ENCODE measurements at places on chromosomes 7 and 10.
A peak's percentile ranks its signal among the peaks of the same experiment; 100 is the strongest.

DNA sequence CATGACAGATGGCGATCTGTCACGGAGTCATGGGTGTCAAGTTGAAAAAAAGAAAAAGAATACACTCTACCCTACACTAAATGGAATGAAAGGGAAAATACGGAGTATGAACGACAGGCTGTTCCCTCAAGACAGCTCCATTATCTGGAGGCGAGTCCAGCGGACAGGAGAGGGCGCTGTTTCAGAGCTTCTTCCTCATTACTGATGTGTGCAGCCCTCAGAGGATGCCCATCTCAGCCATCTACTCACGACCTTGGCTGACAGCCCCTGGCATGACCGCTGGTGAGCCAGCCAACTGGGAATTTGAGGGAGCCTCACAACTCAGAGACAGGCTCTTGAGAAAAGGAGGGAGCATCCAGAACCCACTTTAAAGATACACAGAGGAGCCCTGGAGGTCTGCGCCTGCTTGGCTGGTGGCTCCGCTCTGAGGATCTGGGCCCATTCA is 49.6 kb upstream of the SMNDC1 start:
- peak; percentile 42 for DNase-seq

- DNase-seq: no peak
These were observed 17.2 kb upstream of the SYPL1 start for GRCh38 chr7:106129291-106129690.

DNA sequence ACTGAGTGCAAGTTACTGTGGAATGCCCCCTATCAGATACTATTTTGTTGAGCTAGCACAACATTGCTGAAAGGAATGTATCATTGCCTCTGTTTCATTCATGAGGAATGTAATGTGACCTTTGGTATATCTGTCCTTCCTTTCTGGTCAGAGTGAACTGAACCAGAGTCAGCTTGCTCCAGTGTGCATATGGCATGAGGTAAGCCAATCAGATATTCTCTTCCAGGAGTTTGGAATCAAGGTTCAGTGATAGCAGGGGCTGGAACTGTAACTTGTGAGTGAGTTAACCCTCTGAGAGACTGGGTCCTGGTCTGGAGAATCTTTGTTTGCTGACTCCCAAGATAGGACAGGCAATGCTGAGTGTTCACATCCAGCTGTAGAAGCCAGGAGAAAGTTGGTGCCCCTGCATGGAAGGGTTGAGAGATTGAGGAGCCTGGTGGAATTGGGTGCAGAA is 45.3 kb upstream of the OSBPL3 start:
- DNase-seq: peak; percentile 83

DNA sequence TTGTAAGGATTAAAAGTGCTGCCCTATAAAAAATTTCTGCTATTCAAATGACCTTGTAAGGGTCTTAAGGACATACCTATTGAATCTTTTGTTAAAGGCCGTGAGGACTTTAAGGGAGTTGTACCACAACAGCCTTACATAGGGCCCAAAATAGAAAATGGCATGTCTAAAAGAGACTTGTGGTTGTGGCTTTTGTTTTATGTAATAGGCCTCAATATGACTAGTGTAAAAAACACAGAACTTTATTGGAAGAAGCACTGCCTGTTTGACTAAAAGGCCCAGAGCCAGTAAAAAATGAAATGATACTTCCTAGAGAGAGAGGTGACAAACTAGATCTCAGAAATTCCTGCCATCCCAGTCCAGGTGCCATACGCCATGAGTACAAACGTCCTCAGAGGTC is 286.6 kb downstream of the SEMA3D start:
- no peak for DNase-seq

DNA sequence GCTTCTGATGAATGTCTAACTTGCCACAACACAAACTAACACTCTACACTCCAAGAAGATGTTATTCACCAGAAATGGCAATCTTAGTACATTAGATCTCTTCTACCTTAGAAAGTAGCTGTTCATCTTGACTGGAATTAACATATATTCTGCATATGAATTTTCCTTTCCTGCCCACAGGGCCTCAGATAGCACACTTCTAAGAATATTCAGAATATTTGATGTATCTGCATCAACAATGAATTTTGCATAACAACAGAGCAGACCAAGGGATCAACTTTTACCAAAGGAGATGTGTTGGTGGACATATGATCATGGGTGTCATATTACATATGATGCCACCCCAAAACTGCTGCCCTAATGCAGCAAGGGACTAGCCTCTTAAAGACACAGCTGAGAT is 960.8 kb upstream of the GHITM start:
- no peak for DNase-seq

DNA sequence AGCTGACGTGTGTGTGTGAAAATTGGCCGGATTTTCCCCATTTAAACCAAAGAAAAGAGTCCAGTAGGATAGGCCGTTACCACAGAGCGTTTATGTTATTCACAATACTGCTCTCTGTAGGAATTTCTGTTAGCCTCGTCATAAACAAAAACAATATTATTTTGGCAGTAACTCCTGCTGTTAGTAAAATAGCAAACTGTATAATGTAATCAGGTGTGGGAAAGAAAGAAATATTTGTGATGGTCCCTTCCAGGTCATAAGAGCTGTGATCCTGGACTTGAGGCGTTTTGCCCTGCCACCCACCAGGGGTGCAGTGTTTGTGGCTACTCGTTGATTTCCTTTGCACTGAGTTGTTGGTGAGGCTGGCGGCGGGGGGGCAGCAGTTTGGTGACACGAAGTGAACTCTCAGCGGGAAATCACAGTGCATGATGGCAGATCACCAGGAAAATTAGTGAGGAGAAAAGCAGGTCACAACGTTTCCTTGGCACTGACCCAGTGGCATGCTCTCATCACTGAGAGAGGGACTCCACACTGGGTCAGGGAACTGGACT is 2.8 kb downstream of the EEPD1 start:
- DNase-seq: peak; percentile 21

GRCh38 chr10:86971232-86971991 is 3.1 kb downstream of the ADIRF start:
- peak; percentile 55 for DNase-seq

- DNase-seq: peak; percentile 43
These were observed 88.3 kb upstream of the CYP26C1 start for GRCh38 chr10:92972066-92972870.

- DNase-seq: no peak
These were observed 136.1 kb downstream of the ICA1 start for GRCh38 chr7:8125680-8126444.

- no peak for DNase-seq
These were observed 207.8 kb upstream of the IMMP2L start for GRCh38 chr7:111770116-111770515.

DNA sequence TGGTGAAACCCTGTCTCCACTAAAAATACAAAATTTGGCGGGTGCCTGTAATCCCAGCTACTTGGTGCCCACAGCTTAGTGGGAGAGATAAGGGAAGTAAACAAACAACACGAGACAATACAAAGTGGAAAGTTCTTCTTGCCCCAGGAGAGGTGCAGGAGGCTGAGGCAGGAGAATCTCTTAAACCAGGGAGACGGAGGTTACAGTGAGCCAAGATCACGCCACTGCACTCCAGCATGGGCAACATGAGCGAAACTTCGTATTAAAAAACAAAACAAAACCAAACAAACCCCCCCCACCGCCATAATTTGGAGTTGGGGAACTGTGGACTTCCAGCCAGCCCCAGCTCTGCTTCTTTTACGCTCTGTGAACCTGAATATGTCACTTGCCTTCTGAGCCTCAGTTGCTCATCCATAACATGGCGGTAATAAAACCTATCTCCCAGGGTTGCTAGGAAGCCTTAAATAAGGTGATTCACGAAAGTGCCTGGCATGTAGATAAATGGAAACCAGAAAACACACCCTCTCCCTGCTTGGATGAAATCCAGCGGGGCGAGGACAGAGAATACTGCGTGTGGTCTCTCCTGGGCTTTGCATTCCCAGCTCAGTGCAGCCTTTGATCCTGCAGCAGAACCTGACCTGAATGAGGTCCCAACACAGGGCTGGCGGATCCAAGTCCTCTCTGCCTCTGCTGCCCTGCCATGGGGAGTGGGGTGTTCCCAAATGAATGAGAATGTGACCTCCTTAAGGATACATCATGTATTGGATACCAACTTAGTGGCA is 10.2 kb downstream of the MLXIPL start:
- DNase-seq: no peak

DNA sequence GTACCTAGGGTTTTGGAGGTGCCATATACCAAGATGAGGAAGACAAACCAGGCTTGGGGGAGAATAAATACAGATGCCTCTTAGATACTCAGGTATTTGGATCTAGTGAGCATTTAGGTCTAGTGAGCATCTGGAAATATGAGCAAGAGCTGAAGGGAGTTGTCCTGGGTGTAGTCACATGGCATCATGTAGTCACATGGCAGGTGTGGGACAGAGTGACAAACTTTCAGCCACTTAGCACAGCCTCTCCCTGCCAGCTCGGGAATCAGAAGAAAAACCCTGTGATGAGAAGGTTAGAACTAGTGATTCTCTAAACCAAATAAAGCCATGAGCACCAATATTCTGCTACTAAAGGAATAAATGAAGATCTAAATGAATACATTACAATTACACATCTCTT is 24.3 kb downstream of the RGR start:
- no peak for DNase-seq

DNA sequence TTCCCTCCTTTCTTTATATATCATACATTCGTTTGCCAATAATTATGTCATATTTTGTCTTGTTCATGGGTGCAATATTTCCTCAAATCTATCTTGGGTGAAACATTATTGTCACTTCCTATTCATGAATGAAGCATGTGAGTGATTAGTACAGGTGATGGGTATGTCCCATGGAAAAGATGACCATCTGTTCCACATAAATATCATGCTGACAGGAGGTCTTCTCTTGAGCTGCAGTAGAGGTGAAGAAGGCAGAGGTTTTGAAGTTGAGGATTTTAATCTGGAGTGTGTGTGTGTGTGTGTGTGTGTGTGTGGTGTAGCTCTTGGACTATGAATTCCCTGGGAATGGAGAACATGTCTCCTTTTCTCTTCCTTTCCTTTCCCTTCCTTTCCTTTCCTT is 350.5 kb upstream of the CHRM2 start:
- DNase-seq: no peak

Data from GM04503 (cell line).